ENCODE measurements at places on chromosomes 5 and 9. TPM values are rescaled to one million over a fixed set of nuclear protein-coding genes. Genes with fewer than 3 reads are reported as not detected.

- peaks cover 54% of the 10 kb centered on the region for H3K36me3 ChIP-seq
- H3K27ac ChIP-seq: no peak overlapping the region
- H3K27me3 ChIP-seq: no peaks in the 10 kb centered on the region
Observed at GRCh38 chr9:133043449-133044035, 12.7 kb downstream of the GTF3C5 start.

DNA sequence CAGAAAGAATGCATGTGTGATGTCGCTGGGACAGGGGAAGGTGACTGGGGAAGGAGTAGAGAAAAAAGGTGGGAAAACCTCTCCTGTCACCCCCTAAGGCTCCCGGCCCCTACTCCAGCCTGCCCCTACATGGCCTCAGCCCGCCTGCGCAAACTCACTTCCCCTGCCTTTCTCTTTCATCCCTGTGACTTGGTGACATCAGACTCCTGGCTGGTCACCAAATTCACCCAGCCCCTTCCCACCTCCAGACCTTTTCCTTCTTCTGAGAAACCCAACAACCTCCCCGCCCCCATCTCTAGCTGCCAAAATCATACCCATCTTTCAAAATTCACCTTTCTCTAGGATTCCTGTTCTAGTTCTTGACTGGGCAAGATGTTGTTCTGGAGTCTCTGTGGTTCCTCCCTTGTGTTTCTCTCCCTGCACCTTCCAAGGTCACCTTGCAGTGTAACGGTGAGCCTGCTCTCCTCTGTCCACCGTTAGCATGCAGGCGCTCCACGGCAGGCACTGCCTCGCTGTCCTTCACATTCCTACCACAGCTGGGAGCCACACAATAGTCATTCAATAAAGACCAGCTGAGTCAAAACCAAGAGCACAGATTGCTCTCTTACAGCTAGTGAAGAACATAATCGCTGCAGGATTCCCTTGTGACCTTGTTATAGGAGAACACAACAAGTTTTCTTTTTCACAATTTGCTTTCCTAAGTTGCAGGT lies 134.5 kb downstream of the FANCC start:
- no peak overlapping the region for H3K27ac ChIP-seq
- no peaks in the 10 kb centered on the region for H3K4me1 ChIP-seq
- no peak overlapping the region for H3K4me3 ChIP-seq
- no peak for DNase-seq

GRCh38 chr9:121599872-121600585 lies 51.4 kb upstream of the DAB2IP start:
- no peaks in the 10 kb centered on the region for H3K36me3 ChIP-seq
- no peak overlapping the region for H3K27ac ChIP-seq
- no peaks in the 10 kb centered on the region for H3K27me3 ChIP-seq

- DNase-seq: no peak
- no peaks in the 10 kb centered on the region for H3K4me1 ChIP-seq
- H3K36me3 ChIP-seq: no peaks in the 10 kb centered on the region
- no peak overlapping the region for H3K4me3 ChIP-seq
Observed at GRCh38 chr5:120252839-120253238, 211.3 kb upstream of the PRR16 start.

- no peak for DNase-seq
- no peak overlapping the region for H3K27ac ChIP-seq
- H3K4me3 ChIP-seq: no peak overlapping the region
- no peaks in the 10 kb centered on the region for H3K36me3 ChIP-seq
Observed at GRCh38 chr9:8614926-8615440, 815.4 kb upstream of the DMAC1 start.

DNA sequence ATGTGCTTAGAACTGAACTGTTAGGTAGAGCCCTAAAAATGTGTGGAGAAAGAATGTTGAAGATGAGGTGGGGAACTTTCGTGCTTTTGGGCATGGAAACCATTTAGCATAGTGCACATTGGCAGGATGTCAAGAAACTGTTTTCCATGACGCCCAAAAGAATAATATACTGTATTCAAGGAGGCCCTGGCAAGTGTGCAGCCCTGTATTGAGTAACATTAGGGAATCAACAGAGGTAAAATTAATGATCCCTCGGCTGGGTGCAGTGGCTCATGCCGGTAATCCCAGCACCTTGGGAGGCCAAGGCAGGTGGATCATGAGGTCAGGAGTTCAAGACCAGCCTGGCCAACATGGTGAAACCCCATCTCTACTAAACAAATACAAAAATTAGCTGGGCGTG lies 20.9 kb upstream of the PLIN2 start:
- H3K4me3 ChIP-seq: no peak overlapping the region
- no peak for DNase-seq
- H3K4me1 ChIP-seq: no peaks in the 10 kb centered on the region

GRCh38 chr5:38547257-38547656 lies 9.2 kb downstream of the LIFR start:
- DNase-seq: no peak
- H3K4me3 ChIP-seq: no peak overlapping the region
- H3K36me3 ChIP-seq: no peaks in the 10 kb centered on the region

DNA sequence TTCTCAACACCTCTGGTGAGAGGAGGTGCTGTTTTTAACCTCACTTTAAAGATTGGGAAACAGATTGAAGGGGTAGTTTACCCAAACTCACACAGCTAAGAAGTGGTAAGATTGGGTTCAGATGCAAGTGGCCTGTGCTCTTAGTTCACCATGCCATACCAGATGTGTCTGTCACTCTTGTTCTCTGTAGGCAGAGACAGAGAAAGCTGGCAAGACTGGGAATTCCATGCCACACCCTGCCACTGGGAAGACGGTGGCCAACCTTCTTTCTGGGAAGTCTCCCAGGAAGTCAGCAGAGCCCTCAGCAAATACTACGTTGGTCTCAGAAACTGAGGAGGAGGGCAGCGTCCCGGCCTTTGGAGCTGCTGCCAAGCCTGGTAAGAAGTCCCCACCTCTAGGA lies 11.0 kb downstream of the TCOF1 start:
- H3K36me3 ChIP-seq: peaks cover 82% of the 10 kb centered on the region
- H3K4me1 ChIP-seq: no peaks in the 10 kb centered on the region
- no peak overlapping the region for H3K4me3 ChIP-seq
- no peaks in the 10 kb centered on the region for H3K27me3 ChIP-seq
- DNase-seq: peak; percentile 22
- H3K27ac ChIP-seq: no peak overlapping the region

DNA sequence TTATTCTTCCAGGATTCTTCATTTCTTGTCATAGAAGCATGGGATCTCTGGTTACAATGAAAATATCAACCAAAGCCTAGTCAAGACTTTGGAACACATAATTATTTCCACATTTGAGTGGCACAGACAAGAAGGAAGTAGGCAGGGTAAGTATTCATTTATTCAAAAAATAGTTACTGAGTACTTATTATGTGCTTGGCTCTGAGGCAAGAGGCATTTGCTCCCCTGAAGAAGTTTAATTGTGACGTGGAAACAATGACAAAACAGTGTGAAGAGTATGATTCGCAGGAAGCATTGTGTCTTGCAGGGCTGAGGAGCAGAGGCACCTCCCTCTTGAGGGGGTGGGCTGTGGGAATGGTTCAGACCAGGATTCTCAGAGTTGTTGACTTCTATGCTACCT lies 45.0 kb upstream of the TNFSF15 start:
- H3K4me1 ChIP-seq: no peaks in the 10 kb centered on the region
- H3K27ac ChIP-seq: no peak overlapping the region
- no peaks in the 10 kb centered on the region for H3K36me3 ChIP-seq
- no peaks in the 10 kb centered on the region for H3K27me3 ChIP-seq
- DNase-seq: no peak

DNA sequence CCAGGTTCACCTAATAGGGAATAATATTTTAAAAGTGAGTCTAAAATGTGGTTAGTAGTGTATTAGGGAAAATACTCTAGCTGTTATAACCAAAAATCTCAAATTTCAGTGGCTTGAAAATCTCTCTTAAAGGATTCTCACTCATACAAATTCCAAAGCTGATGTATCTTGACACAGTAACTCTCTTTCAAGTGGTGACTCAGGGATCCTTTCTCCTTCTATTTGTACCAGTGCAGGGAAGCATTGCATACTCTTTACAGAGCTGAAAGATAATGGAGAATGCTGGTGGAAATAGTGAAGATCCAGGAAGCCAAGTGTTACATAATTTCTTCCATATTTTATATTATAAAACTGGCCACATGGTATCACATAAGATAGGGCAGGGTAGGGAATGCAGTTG lies 560.2 kb upstream of the CDH9 start:
- H3K36me3 ChIP-seq: no peaks in the 10 kb centered on the region
- DNase-seq: no peak
- no peaks in the 10 kb centered on the region for H3K27me3 ChIP-seq
- no peak overlapping the region for H3K27ac ChIP-seq
- H3K4me1 ChIP-seq: no peaks in the 10 kb centered on the region

Gene CLTA
- 179 TPM for total RNA-seq

Gene ALDH1A1
- 1.0 TPM for total RNA-seq

Gene SLC25A2
- total RNA-seq: not detected

Gene ANKRD55
- total RNA-seq: not detected

Gene CAMK2A
- 0.42 TPM for total RNA-seq

Gene WHRN
- 3.1 TPM for total RNA-seq

Gene AIF1L
- total RNA-seq: 1.0 TPM

Gene CCNJL
- total RNA-seq: 6.5 TPM

All from SJCRH30 (cell line).